GOT3 (cell line): ENCODE measurements at places on chromosomes 16 and 17.

GRCh38 chr16:84497418-84498222 lies 6.8 kb downstream of the MEAK7 start:
- DNase-seq: no peak

GRCh38 chr17:1793447-1793806 lies 31.6 kb downstream of the SERPINF1 start:
- DNase-seq: no peak

DNA sequence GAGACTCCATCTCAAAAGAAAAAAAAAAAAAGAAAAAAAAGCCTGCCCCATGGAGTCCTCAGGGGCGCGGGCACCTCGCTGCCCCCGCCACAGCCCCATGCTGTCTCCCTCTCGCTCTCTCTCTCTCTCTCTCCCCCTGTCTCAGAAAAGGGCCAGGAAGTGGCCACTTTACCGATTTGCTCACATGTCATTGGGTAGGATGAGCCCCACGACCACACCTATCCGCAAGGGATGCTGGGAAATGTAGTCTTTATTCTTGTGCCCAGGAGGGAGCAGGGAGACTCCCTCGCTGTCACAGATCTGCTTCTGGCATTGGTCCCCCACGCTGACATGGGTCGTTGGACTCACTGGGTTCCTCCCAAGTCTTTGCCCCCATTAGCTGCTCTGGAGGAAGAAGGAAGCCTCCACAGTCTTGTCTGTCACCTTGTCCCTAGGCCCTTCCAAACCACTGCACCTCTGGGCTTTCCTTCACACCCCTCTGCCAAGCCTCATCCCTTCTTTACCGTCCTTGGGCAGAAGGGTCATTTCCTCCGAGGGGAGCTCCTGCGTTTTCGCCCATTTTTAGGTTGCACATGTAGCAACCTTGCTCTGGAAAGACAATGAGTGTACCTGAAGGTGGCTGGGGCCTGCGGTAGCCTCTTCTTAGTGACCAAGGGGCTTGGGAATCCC lies 6.9 kb upstream of the GJD3 start:
- DNase-seq: no peak

- no peak for DNase-seq
These were observed 63.0 kb downstream of the VPS53 start for GRCh38 chr17:651596-651995.

GRCh38 chr17:41329279-41329948 lies 13.9 kb upstream of the KRTAP17-1 start:
- no peak for DNase-seq

GRCh38 chr16:82715833-82716232 lies 89.1 kb downstream of the CDH13 start:
- DNase-seq: no peak

GRCh38 chr16:89693931-89694783 lies 7.3 kb downstream of the SPATA2L start:
- no peak for DNase-seq

GRCh38 chr17:55356434-55357328 lies 65.0 kb downstream of the MMD start:
- DNase-seq: peak; percentile 14

GRCh38 chr16:73125850-73126524 lies 78.1 kb upstream of the ZFHX3 start:
- DNase-seq: no peak

- no peak for DNase-seq
These were observed 13.2 kb downstream of the DDX42 start for GRCh38 chr17:63786971-63787711.

DNA sequence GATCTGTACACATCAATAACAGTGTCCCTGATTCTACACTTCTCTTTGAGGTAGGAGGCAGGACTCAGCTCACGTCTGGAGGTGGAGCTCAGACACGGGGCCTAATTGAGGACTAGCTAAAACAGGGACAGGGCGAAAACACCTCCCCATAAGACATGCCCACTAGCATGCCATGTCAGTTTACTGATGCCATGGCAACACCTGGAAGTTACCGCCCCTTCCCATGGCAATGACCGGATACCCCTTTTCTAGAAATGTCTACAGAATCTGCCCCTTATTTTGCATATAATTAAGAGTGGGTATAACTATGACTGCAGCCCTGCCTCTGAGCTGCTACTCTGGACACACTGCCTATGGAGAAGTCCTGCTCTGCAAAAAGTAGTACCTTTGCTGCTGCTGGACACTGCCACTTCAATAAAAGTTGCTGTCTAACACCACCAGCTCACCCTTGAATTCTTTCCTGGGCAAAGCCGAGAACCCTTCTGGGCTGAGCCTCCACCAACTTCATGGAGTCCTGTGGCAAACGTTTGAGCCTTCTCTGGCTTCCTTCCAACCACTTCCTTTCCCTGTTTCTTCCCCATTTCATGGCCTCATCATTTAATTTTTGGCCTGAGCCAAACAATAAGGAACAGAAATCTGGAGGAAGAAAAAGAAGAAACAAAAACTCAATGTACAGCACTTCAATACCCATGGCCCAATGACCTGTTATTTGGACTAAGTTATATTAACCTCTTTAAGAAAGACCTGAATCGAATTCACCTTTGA lies 21.0 kb downstream of the PHB1 start:
- no peak for DNase-seq
